ENCODE measurements at places on chromosomes 4 and X.

- peak; percentile 52 for DNase-seq
Observed at GRCh38 chrX:19840899-19841648, 46.3 kb downstream of the SH3KBP1 start.

- no peak for DNase-seq
Observed at GRCh38 chr4:165541851-165542459, 163.1 kb downstream of the CPE start.

DNA sequence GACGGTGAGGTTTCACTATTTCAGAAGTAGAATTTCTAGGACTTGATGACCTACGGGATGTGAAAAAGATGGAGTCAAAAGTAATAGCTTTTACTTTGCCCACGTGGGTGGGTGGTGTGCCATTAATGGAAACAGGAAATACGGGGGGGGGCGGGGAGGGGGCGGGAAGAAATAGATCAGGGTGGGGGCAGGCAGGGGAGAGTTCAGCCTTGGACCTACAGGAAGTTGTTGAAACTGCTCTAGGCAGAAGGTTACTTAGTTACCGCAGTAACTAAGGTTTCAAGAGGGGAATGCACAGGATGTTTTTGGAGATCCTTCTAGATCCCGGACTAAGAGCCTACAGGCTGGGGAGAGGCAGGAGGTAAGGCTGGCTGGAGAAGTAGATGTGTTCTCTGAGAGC is 3.6 kb upstream of the FHL1 start:
- DNase-seq, result peak; percentile 25

GRCh38 chr4:70559211-70559830 is 32.7 kb upstream of the AMBN start:
- DNase-seq, result no peak

DNA sequence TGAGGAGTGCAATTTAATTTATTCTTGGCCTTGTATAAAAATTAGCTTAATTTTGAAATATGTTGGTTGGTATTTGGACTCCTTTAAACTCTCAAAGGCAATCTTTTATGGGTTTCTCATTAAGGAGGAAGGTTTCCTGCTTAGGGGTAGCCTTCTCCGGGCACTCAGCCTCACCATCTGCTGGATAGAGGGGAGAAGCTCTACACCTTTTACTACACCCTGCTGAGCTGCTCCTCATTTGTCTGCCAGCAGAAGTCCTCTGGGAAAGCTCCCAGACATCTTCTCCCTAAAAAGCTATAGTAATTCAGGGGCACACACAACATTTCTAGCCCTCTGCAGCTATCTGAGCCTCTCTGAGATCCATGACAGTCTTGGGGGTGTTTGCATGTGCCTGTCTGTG is 179.1 kb downstream of the SOWAHB start:
- no peak for DNase-seq

GRCh38 chr4:4387531-4388310 is 819 bp downstream of the NSG1 start:
- DNase-seq, result no peak

DNA sequence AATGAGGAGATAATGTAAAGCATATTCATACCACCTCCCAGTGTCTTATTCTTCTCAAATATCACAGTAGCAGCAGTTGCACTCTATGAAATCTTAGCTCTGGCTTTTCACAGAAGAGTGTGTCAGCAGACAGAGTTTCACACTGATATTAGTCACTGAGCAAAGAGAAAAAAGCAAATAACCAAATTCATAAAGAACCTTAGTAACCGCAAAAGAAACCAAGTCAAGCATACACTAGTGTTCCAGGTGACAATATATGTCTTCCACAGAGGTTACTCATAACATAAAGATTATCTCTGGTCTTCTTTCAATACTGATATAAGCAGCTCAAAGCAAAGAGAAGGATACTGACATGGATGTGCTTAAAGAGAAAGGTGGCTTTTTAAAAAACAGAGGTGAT is 181.7 kb upstream of the EDNRA start:
- no peak for DNase-seq

- DNase-seq, result no peak
Observed at GRCh38 chr4:186081202-186081807, 12.3 kb downstream of the TLR3 start.

DNA sequence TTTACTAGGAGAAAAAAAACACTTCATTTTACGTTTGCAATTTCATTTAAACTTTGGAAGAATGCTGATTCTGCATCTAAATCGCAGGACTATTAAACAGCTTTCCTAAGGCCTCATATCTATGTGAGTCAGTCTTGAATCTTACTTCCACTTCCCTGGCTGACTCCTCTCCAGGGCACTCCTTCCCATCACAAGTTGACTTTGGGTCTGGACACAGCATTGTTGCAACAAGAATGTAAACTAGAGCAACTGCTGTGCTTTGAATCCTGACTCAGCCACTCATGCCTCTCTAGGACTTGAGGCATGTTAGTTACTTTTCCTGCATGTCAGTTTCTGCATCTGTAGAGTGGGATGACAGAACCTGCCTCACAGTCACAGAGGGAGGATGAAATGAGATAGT is 413.8 kb downstream of the FAT4 start:
- no peak for DNase-seq

DNA sequence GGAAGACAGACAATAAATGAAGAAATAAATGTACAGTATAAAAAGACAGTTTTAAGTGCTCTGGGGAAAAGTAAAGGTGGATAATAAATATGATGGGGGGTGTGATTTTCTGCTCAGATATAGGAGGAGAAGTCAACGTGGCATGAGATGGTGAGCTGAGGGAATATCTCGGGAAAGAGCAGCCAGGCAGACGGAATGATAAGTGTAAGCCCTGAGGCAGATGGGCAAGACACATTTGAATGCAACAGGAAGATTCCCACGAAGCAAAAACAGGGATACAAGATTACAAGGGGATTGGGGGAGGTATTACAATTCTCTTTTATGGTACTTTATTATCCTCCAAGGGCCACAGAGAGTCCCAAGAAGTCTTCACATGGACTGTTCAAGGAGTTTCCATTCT is 11.1 kb downstream of the ANXA3 start:
- DNase-seq, result no peak

GRCh38 chrX:153993978-153994377 is 21.4 kb downstream of the TMEM187 start:
- DNase-seq, result no peak

DNA sequence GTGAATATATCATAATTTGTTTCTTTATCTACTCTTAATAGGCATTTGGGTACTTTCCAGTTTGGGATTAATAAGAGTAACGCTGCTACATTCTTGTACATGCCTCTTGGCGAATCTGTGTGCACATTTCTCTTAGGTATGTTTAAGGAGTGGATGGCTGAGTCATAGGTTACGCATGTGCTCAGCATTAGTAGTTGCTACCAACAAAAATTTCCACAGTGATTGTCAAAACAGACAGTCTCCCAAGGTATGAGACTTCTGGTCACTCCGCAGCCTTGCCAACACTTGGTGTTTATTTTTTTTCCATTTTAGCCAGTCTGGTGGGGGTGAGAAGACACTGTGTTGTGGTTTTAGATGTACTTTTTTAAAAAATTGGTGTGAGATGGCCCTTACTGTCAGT is 44.6 kb downstream of the FGFBP1 start:
- no peak for DNase-seq

GRCh38 chrX:63488546-63489373 is 137.6 kb upstream of the SPIN4 start:
- DNase-seq, result no peak

DNA sequence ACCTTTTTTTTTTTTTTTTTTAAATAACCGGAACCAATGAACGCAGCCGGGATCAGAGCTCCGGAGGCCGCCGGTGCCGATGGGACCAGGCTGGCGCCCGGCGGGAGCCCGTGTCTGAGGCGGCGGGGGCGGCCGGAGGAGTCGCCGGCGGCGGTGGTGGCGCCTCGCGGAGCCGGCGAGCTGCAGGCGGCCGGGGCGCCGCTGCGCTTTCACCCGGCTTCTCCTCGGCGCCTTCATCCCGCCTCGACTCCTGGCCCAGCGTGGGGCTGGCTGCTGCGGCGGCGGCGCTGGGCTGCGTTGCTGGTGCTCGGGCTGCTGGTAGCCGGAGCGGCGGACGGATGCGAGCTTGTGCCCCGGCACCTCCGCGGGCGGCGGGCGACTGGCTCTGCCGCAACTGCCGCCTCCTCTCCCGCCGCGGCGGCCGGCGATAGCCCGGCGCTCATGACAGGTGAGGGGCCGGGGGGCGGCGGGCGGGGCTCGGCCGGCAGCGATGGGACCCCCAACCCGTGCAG is 337 bp downstream of the STIM2 start:
- peak; percentile 59 for DNase-seq

- no peak for DNase-seq
Observed at GRCh38 chr4:164937576-164938270, 39.7 kb downstream of the TRIM61 start.

GRCh38 chr4:39759569-39759968 is 61.6 kb downstream of the UBE2K start:
- DNase-seq, result no peak

DNA sequence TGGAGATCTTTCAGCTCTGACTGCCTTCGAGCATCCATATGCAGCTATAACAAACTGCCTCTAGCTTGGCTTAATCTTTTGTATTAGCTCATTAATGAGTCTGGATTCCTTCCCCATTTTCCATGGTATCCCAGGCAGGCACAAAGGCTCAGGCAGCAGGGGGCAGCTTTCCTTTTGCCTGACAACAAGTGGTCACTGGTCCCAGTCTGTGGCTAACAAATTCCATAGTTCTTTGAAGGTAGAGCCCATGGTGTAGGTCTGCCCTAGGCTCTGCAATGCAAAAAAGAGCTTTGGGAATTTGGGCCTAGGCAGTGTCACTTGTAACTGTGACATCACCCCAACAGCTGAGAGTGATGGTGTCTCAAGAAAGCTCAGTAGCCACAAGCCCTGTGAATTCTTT is 234.4 kb upstream of the GPC4 start:
- DNase-seq, result no peak

Data from central memory CD4-positive, alpha-beta T cell (primary cell).